Upper lobe of right lung (tissue), 1 donor: ENCODE measurements at places on chromosomes 12 and 14. TPM values are rescaled to one million over a fixed set of nuclear protein-coding genes. Genes with fewer than 3 reads are reported as not detected.

DNA sequence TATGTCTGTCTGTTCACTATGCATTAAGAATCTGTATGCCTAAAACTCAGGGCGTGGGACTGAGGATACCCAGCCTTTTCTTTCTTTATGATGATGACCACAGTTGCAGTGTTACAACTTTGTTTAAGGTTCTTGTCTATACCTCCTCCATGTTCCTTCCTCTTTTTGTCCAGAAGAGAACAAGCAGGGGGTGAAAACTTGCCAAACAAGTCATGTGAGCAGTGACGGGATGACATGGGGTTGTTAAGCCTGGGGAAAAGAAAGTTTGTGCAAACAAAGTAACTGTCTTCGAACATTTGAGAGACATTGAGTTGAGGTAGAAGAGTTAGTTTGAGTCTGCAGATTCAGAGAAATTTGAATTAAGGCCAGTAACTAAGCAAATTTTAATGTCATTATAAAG is 505.5 kb downstream of the NPAS3 start:
- DNase-seq = no peak

Gene CNPY2
- 101 TPM for total RNA-seq

DNA sequence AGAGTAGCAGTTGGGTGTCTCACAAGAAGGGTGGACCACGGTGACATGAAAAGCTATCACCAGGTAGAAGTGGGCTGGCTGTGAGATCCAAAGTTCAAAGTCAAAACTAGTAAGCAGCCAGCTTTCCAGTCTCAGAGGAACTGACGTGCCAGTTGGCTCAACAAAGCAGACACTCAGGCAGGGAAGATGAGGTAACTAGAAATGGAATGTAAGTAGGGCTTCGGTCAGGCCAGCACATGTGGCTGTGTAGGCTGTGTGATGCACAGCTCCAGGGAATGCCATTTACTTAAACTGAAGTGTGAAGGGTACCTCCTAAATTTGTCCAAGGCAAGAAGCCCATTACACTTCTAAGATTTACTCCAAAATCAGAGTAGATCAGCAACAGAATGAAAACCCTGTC is 43.6 kb downstream of the PTPRR start:
- DNase-seq = no peak

GRCh38 chr12:63958876-63959580 is 114.5 kb downstream of the SRGAP1 start:
- DNase-seq = no peak

Gene PAPLN
- total RNA-seq = 20.2 TPM

Gene FLRT2
- 13.3 TPM for total RNA-seq

DNA sequence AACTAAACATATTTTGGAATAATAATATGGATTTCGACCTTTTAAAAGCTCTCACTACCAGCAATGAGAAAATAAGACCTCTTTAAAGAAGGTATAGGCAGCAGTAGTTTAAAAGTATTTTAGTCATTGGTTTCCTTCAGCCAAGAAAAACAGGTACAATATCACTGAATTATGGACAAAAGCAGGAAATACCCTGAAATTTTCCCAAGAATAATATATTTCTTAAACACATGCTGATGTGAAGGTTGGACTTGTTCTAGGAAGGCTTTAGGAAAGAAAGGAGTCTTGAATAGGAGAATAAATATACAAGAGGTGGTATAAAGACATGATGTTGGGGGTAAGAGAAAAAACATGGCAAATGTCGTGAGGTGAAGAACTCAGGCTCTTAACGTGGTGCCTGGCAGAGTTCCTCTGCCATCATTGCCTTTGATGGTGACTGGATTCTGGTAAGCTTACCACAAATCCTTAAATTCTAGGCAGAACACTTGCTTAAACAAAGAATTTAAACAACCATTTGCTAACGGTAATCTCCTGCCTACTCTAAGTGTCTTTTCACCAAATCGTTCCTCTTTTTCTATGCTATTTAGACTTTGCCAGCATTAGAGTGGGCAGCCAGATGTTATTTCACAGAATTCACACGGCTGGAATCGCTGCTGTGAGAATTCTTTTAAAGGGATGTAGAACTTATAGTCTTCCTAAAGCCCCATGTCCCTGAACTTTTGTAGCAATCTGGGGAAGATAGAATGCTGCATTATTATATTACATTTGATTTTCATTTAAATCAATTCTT is 11.9 kb upstream of the NUDT4 start:
- no peak for DNase-seq

GRCh38 chr12:24038211-24038997 is 88.9 kb upstream of the SOX5 start:
- DNase-seq = no peak

GRCh38 chr14:72975770-72976169 is 49.5 kb downstream of the DCAF4 start:
- DNase-seq = no peak

Gene CEBPE
- total RNA-seq = not detected

- DNase-seq = no peak
These were observed 15.4 kb upstream of the IFI27L2 start for GRCh38 chr14:94144765-94145164.

DNA sequence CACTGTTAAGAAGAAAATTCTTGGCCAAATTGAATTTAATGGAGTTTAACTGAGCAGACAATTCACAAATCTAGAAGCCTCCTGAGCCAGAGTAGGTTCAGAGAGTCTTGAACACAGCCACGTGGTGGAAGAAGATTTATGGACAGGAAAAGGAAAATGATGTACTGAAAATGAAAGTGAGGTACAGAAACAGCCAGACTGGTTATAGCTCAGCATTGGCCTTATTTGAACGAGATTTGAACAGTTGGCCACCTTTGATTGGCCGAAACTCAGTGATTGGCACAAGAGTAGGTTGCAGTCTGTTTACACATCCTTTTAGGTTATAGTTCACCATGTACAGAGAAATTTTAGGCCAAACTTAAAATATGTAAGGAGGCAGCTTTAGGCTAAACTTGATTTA is 9.9 kb downstream of the OAS2 start:
- no peak for DNase-seq

Gene DPPA3
- not detected for total RNA-seq
